ENCODE measurements at places on chromosomes 7 and 10.

GRCh38 chr7:151541709-151542499 lies 22.2 kb upstream of the RHEB start:
- DNase-seq = no peak

GRCh38 chr7:7185371-7185989 lies 3.1 kb downstream of the C1GALT1 start:
- DNase-seq = no peak

DNA sequence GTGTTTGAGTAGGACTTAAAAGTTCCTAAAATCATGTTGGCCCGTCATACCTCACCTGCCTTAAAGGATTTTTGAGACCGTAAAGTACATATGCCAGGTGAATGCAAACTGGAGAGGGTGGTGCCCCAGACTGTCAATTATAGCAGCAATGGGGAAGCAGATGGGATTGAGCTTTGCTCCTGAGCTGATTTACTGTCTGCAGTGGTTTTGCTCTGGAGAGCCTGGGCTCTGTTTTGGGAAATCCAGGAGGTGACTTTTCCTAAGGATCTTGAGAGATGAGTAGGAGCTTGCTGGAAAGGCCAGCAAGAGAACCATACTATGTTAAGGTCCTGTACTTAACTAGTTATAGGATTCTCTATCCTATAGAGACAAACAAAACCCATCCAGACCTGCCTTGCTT lies 43.0 kb downstream of the COL13A1 start:
- DNase-seq = no peak

DNA sequence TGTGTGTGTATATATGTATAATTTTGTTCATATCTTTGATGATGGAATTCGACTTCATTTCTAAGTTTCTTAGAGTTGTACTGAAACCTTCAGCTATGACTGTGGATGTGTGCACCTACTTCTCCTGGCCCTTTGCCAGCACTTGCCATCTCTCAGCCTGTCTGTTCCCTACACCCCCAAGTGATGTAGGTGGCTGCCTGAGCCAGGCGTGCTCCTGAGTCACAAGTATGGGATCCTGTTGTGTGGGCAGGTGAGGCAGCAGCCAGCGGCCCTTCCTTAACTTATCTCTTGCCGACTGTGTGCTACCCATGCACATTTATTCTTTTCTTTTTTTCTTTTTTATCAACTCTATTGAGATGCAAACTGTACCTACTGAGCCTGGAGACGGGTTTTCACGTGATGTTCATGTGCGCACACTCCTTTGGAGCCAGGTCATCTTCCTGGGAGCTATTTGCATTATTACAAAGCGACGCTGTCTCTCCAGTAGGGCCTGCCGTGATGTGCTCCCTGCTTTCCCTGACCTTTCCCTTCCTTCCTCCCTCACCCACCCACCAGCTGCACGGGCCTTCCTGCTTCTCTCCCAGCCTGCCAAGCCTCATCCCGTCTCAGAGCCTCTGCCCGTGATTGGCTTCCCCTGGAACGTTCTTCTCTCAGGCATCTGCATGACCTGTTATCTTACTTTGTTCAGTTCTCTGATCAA lies 31.3 kb upstream of the GALNT11 start:
- no peak for DNase-seq

DNA sequence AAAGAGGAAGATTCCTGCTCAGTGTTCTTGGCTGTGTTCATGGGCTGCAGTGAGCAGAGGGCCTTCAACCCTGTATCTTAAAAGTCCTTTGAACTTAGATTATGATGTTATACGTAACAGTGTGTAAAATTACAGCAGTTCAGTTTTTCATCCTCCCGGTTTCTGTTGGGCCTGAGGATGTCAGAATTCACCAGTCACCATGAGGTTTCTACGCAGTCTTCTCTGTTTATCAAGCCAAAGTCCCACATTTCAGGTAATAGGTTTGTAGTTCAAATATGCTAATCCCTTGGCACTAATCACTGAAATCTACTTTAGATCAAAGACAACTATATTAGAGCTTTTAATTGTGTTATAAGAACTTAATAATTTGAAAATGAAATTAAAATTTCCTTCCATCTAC lies 24.9 kb downstream of the PLEKHA8 start:
- DNase-seq = no peak

DNA sequence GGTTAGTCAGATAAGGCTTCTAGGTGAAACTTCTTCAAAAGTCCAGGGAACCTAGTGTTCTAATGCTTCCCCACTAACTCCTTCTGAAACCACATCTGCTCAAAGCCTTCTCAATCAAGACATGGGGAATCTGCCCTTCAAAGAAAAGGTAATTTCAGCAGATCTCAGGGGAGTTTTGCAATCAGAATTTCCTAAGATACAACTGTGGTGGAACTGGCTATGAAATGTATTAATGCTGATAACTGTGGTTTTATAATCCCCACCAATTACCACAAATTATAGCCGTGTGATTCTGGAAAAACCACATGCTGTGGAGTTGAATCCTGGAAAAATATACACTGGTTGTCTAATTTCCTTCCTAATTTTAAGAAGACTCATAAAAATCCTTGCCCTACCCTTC lies 233.8 kb downstream of the SORCS1 start:
- no peak for DNase-seq

DNA sequence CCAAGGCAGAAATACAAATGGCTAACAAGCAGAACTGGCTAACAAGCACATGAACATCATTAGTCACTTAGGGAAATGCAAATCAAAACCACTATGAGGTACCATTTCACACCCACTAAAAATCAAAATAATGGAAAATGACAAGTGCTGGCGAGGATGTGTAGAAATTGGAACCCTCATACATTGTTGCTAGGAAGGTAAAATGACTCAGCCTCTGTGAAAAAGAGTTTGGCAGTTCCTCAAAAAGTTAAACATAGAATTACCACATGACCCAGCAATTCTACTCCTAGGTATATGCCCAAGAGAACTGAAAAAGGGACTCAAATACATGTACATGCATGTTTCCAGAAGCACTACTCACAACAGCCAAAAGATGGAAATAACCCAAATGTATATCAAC lies 52.8 kb upstream of the ANAPC16 start:
- peak; percentile 74 for DNase-seq

DNA sequence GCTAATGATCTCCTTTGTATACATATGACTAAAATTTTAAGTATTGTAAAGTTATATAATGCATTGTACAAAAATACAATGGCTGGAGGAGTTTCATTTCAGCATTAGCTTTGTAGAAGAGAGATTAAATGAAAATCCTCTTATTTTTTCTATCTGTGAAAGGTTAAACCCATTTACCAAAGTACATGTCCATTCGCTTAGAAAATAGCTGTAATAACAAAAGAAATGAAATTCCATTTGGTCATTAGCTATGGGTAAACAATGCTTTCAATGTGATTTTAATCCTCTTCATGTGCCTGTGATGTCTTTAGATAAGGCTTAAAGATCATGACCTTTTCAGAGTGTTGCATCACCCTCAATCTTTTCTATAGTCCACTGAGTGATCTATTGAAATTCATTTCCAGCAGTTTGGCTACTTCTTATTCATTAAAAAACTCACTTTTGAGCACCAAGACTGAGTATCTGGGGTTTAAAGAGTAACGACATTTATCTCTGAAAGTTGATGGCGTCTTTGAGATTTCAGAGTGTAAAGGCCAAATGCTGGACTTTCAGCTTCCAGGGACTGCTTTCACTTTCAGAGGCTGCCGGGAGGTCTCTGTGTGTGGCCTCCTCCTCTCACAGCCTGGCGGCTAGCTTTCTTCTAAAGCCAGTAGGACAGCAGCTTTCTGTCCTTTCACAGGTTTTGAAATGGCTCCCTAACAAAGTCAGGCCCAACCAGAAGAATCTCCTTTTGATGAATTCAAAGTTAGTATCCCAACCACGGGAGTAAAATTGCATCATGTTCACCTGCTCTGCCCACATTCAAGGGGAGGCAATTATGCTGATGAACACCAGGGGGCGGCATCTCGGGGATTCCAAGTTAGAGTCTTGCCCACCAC lies 701.4 kb upstream of the COBL start:
- DNase-seq = no peak

DNA sequence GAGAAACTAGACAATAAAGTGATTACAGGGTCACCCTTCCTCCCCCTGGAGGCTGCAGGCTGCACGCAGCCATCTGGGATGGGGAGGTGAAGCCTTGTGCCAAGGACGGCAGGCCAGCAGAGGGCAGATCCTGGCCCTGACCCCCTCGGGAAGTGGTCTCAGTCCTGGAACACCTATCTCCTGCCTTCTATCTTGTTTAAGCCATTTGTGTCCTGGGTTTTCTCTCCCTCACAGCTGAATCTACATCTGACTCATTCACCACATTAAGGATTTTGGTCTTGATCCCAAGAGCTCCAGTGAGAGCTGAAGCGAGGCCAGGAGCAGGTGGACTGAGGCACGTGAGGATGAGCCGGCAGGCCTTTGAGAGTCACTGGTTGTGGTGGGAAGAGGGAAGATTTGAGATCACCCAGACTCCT lies 16.4 kb upstream of the PARP12 start:
- DNase-seq = no peak

DNA sequence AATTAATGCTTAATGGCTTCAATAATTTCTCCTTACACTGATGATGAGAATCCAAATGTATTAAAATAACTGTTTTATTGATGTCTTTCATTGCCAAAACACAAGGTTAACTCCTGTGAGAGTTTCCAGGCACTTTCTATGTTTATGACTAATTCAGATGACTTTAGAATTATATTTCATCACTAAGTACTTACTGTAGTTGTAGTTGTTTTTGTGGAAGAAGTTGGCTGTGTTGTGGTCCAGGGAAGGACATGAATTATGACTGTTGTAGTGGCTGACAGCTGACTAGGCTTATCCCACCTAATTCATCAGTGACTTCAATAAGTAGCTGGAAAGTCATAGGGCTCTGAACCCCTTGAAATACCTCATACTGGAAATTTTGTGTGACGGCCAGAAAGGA lies 254.8 kb downstream of the HGF start:
- DNase-seq = no peak

GRCh38 chr10:11625019-11625735 lies 13.7 kb upstream of the USP6NL start:
- peak; percentile 32 for DNase-seq

DNA sequence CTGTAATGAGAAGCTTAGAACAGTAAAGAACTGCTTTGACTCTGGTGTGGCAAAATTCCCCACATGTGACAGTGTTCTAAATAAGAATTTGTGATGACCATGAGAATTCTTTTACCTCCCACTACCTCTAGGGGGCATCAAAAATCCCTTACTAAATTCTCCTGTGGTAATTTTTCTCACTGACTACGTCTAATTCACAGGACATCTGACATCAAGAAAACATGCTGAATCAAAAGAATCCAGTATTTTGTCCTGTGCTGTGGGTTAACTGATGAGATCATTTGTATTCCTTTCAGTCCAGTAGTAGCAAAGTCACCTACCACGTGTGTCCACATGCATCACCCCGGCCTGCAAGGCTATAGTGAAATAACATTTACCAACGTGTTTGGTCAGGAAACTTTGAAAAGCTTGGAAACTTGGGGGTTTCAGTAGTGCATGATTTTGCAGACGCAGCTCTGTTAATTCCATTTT lies 103.8 kb downstream of the ATE1 start:
- DNase-seq = no peak

GRCh38 chr7:2796358-2797352 lies 47.5 kb downstream of the GNA12 start:
- DNase-seq = no peak

DNA sequence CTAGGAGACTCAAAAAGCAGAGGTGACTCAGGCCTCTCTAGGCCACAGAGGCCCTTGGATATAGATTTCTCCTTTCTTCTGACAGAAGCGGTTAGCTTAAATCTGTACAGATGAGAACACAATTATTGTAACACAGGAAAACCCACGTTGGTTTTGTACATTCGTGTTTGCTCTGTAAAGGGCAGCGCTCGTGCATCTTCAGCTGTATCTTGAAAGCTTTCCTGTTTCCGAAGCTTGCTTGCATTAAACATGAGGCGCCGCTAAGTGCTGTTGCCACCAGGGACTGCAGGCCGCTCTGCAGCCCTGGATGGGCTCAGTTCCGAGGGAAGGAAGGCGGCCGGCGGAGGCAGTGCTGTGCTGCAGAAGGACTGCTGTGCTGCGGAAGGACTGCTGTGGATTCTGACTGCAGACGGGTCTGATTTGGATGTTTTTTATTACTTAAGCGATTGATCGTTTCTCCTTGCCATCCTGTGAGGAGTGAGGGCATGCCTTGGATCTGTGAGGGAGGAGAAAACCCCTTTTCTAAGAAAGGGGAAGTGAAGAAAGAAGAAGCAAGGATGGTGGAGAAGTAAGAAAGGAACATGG lies 53.3 kb downstream of the FHIP2A start:
- DNase-seq = peak; percentile 12

DNA sequence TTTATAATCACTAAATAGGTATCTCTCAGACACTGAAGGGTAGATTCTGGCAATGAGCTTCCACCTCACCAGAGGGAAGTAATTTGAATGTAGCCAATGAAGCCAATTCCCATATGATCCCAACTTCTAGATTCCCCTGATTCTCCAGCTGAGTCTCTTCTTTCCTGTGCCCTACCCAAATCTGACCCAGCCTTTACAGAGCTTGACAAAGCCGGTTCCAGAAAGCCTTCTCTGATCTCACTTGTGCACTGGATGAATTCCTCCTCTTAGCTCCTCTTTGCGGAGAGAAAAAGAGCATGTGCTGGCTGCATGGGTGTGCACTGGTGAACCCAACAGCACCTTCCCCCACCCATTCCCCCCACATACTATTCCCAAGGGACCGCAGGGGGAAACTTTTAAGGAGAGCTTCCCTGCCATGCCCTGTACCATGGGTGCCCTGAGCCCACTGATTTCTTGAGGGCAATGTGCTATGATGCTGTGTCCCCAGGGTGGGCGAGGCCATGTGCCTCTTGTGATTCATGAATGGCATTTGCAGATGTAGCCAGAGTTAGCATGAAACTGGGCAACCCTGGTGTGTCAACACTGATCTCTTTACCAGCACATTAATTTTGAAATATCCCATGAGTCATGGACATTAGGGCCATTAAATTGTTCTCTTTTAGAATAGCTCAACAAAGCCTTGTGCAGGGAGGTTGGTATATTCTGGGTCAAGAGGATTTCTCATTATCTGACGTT lies 50.4 kb upstream of the PLEKHA1 start:
- DNase-seq = no peak

Measured in bone marrow (tissue), 2 donors.